ENCODE measurements at places on chromosomes 1 and 21.
A peak's percentile ranks its signal among the peaks of the same experiment; 100 is the strongest.

- DNase-seq: peak; percentile 84
Observed at GRCh38 chr1:201348211-201348566, 29.3 kb downstream of the TNNT2 start.

- DNase-seq: no peak
Observed at GRCh38 chr1:154745286-154745731, 124.8 kb downstream of the KCNN3 start.

GRCh38 chr1:40858856-40859416, 3.2 kb downstream of the CITED4 start:
- DNase-seq: no peak

DNA sequence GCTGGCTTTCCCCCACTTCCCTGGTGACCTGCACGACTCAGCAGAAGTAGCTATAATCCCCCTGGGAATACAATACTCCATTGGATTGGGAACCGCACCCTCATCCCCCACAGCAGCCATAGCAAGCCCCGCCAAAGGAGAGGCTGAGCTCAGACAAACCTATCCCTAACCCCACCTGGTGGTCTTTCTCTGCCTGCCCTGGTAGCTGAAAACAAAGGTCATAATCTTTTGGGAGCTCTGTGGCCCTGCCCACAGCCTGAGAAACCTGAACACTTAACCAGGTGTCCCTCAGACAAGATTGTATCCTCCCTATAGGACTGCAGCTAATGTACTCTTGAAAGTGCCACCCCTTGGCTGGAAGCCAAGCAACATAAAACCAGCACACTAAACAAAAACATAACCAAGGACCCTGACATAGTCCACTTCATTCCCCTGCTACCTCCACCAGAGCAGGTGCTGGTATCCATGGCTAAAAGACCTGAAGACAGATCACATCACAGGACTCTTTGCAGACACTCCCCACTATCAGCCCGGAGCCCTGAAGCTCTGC, 71.6 kb upstream of the RUNX1 start:
- DNase-seq: no peak

DNA sequence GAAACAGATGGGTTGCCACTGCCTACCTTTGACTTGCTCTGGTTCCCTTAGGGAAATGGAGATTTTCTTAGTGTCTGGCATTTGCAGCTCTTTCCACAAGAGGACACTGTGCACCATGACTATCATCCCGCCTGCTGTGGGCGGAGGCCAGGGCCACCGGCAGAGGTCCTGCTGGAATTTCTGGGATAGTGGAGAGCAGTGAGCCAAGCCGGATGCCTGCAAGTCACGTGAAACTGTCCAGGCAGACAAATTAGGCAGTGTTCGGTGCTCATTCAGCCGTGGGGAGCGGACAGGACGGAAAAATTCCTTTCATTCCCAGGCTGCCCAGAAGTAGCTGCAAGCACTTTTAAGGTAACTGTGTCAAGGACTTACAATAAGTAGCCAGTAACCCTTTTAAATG, 43.4 kb downstream of the IGSF5 start:
- peak; percentile 41 for DNase-seq

DNA sequence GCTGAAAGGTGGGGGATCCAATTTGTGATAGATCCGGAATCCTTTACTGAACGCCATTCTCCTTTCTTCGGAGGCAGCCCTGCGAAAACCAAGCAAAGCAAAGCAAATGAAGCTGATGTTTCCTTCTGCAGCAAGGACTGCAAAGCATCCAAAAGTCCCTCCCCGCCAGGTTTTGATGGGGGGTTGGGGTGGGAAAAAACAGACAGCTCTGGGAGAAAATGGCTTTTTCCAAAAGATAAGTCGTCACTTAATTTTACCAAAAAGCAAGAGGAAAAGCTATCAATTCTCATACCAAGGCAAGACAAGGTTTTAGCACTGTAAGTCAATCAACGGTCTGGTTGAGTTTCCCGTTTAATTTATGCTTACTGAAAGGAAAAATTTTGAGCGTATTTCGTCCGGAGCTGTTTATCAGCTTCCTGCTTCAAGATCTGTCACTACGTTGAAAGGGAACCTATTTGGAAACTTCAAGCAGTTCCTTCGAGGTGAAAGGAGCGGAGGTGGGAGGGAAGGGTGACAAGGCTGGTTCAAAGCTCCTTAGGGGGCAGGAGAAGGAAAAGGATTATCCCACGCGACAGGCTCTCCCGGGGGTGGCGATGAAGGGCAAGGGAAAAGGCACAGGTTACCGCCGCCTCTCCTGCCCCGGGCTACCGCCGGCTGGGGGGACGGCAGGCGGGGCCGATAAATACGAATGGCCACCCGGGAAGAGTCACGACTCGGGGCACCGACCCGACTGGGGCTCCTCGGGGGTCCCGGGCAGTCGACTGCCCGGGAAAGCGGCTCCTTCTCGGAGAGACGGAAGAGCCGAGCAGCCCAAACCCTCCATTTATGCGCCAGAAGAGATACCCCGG, 750 bp downstream of the SYNJ1 start:
- DNase-seq: no peak

DNA sequence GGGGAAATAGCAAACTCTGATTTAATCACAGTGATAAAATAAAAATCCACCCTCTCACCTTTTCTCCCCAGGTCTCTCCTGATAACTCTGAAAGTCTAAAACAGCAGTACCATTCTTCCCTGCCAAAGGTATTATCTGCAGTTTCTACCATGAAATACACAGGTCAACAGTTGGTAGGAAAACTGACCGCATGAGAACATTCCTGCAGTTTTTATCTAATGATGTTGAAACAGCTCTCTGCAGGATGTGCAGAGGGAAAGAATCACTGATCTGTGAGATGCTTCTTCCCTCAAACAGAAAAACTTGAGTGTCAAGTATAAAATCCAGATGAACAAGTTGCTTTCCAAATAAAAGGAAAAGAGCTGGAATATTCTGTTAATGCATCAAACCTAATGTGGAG, 39.1 kb downstream of the KCNJ6 start:
- no peak for DNase-seq

DNA sequence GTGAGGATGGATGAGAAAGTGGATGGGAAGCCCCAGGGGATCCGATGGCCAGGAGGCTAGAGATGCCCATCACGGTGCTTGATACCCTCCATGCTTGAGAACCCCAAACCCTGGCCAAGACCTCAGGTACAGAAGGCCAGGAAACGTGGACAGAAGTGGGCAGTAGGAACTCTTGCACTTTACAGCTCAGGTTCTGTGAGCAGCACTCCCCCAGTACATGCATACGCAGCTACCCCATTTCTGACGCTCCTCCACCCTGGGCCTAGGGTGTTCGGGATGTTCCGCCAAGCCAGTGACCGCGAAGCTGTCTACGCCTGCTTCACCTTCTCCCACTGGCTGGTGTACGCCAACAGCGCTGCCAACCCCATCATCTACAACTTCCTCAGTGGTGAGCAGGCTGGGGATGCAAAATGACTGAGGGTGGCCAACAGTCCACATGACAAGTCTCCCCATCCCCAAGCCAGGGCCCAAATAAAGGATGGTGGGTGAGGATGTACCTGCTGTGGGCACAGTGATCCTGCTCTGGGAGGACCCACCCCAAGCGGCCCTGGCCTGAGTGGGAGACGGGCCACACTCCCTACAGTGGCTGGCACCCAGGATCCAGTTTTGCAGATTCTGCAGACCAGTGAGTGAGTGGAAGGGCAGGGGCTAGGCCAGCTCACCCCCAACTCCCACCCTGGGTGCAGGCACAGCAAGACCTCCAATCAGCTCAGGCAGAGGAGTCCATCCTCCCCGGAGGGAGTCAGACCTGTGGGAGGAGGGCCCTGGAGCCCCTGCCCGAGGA, 7.4 kb downstream of the HCRTR1 start:
- DNase-seq: no peak

Data from 8988T (cell line).